Activated CD8-positive, alpha-beta memory T cell treated with anti-CD3 and anti-CD28 coated beads for 1 hour (primary cell): ENCODE measurements at places on chromosomes 5 and 9.

- DNase-seq = no peak
These were observed 189.5 kb upstream of the PPP1R26 start for GRCh38 chr9:135290086-135290485.

DNA sequence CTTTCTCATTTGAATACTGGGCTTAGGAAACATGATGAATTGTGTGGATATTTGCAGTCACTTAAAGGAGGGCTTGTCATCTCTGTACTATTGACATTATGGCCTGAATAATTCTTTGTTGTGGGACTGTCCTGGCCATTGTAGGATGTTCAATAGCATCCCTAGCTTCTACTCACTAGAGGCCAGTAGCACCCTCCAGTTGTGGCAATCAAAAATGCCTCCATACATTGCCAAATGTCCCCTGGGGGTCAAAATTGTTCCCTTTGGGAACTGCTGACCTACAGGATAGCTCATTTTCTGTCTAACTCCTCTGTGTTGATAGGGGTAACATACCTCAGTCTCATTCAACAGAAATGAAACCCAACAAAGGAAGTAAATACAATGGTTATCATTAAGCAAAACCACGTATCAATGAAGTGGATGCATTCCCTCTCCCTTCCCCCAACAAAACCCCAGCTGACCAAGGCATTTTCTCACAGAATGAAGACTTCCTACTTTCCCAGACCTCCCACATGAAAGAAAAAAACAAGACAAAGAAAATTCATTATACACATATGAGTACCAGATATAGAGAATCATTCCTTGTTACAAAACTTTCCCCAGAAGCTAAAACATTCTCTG is 18.1 kb downstream of the FYB1 start:
- no peak for DNase-seq

GRCh38 chr5:150224483-150225027 is 34.7 kb downstream of the SLC6A7 start:
- no peak for DNase-seq

DNA sequence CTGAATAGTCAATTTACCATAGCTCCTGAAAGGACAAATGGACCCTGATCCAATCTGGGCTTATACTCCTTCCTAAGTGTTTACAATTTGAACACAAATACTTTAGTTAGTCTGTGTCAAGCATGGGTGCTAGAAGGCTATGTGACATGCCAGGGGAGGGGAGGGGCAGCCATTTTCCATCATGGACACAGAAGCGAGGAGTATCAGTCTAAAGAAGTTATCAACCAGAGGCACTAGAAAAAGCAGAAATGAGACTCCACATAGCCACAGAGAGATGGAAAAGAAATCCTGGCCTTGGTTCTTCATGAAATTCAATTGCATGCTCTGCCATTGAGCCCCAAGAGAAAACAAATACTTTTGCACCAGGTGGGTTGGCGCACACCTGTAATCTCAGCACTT is 61.8 kb downstream of the NR6A1 start:
- DNase-seq = no peak

DNA sequence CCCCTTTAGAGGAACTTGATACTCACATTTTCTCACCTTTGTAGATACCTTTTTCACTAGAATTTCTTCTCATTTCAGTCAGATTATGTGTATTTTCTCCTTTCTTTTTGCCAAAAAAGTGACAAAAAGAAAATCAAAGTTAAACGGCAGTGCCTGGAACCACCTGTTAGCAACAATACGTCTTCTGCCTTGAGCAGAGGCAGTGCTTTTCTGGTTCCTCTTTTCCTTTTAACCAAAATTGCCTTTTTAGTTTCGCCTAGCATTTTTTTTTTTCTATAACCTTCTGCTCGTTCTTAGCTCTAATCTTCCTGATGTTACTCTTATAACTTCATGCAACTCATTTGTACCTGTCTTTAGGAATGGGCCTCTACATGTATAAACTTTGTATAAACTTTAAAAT is 26.1 kb downstream of the SMIM32 start:
- no peak for DNase-seq

DNA sequence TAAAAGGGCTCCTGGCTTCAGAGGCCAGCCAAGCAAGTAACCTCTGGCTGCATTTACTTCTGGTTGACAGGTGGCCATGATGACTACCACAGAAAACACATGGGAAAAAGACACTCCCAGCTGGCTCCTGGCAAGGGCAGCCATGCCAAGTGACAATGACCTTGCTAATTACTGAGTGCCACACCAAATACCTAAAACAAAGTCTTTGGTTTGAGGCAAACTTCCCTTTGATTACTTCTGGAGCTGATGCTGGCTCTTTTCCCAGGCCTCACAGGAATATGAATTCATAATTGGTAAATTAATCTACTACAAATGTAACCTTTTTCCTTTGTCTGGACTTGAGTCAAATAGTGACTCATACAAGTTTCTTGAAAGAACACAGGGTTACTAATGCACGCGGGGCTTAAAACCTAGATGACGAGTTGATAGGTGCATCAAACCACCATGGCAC is 61.0 kb downstream of the LPAR1 start:
- no peak for DNase-seq

- DNase-seq = no peak
These were observed 19.6 kb downstream of the CRB2 start for GRCh38 chr9:123375469-123376132.

DNA sequence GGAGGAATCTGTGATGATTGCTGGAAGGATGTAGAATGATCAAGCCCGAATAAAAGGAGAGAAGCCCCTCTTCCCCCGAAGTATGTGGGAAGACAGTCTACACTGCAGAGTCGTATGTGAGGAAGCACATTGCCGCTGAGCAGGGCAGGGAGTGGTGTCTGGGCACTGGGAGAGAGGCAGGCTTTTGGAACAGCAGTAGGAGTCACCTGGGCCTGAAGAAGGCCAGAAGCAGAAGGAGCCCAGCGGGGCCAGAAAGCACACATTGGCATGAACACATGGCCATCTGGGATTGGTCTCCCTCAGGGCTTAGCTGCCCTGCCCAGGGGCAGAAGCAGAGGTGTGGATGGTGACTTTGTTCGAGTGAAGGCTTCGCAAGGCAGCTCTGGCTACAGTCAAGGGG is 162.8 kb downstream of the ERCC6L2 start:
- no peak for DNase-seq

GRCh38 chr5:126398791-126399190 is 24.4 kb upstream of the GRAMD2B start:
- no peak for DNase-seq

DNA sequence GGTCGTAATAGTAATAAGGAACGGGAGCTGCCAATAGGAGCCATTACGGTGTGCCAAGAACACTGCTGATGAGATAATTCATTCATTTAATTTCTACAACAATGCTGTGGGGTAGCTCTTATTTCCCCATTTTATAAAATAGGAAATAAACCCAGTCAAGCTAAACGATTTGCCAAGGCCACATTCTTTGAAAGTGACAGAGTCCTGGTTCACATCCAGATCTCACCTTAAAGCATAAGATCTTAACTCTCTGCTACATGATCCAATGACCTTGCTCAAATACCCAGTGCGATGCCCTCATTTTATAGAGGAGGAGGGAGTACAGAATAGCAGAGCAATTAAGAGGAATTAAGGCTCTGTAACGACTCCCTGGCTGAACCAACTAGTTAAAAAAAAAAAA is 5.0 kb downstream of the PDE6A start:
- DNase-seq = no peak

GRCh38 chr9:88266416-88266815 is 121.8 kb upstream of the SPIN1 start:
- DNase-seq = no peak

DNA sequence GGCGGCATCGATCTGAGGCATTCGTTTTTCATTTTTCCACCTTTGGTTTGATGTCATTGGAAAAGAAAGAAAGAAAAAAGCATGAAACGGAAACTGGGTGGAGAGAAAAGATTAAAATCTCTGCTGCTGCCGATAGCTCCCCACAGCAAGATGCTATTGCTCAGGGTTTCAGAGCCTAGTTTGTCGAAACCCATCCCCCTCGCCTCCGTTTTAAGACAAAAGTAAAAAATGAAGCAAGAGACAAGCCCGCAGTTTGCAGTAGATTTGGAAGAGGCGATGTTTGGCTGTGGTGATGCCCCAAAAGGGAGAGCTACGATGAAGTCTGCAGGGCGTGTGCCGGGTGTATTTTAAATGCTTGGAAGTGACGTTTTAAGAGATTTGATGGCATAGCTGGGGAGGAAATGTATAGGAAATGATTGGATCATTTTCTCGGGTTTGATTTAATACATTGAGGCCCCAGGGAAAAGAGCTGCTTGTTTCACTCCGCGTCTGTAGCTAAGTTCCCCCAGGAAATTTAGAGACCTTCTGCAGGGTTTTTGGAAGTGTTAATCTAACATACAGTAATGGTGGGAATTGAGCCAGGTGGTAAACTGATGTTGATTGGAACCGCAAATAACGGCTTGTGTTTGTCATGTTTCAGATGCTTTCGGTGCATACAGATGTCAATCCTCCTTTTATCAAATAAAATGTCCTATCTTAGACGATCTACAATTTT is 909 bp downstream of the NDFIP1 start:
- no peak for DNase-seq

DNA sequence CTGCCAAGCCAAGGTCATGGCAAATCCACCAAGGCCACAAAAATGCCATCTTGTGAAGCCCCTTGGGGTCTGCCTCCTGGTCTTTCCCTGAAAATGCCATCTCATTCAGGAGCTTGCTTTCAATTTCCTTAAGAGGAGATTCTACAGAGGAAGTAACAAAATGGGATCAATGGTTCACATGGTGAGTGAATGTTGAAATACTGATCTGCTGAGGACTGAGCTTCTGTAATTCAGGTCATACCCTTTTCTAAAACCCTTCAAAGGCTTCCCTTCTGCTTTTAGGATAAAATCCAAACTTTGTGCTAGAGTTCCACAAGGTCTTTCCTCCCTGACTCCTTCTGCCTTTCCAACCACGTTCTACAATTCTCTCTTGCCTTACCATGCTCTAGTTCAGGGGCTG is 24.7 kb upstream of the NR3C1 start:
- DNase-seq = no peak

DNA sequence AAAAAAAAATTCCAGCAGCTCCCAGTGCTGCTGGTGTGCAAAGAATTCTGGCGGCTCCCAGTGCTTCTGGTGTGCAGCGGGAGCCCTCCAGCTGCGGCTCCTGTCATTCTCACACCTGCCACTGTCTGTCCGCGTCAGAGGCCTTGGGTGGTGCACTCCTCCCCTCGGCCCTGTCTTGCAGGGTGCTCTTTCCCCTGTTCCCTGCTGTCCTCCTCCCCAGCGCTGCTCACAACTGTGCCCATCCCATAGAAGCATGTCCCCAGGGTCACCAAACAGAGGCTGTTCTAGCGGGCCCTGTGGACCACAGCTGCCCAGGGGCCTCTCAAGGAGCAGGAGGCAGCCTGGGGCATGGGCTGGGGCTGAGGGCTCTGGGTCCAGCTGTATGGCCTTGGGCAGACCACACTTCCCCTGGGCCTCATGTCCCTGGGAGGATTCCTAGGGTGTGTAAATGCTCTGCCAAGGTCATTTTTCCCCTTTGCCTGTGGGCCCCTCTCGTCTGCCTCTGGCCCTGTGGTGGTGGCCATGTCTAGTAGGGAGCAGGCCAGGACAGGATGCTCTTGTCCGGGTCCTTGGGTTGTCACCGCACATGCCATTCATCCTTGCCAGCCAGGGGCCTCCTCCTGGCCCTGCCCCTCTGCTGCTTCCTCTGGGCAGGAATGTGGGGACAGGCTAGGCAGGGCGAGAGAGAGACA is 68.2 kb downstream of the PHF2 start:
- DNase-seq = no peak

- DNase-seq = no peak
These were observed 135.2 kb downstream of the GNA14 start for GRCh38 chr9:77512876-77513275.

DNA sequence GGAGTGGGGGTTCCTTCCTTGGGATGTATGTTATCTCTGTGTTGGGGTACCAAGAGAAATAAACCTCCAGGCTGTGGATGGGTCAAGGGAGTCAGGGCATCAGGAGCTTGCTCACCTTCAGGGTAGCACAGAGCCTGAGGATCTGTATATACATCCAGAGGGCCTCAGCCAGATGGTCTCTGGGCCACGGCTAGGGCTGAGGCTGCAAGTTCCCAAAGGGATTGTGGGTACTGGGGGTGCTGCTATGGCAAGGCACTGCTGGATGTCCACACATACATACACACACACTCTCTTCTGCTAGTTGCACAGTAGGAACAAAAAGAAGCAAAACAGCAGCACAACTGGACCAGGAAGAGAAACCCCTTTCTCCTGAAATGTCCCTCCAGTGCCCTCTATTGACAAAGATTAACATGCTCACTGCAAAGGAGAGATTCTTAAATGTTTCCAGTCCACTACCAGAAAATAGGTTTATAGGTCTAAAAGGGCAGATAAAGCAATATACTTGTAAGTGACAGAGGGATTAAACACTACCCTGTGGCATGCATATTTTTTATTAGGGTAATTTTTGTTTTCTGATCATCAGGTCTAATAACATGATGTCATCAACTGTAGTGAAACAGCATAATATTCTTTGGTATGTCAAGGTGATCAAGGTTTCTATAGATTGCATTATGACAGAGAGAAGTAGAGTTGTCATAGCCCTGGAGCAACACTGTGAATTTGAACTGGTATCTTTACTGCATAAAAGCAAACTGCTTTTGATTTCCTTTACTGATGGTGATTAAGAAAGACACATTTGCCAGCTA is 56.3 kb upstream of the KCNN2 start:
- DNase-seq = no peak

DNA sequence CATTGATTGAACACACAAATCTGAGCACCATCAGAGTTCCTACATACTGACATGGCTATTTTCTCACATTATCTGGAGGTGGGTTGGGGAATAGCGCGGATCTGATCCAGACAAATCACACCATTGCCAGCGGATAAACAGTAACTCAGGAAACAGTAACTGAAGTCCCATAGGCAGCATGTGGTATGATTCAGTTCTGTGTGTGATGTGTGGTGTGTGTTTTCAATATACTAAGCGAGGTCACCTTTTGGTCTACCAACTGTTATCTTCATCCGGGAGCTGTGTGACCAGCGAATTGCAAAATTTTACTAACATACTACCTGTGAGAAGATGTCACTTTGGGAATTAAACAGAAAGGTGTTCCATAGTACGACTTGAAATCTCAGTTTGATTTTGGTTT is 50.1 kb downstream of the PKD2L2 start:
- no peak for DNase-seq

GRCh38 chr9:124795881-124796431 is 19.0 kb downstream of the OLFML2A start:
- no peak for DNase-seq

- DNase-seq = no peak
These were observed 962 bp upstream of the TXN start for GRCh38 chr9:110257097-110257841.

- no peak for DNase-seq
These were observed 170.4 kb downstream of the ARRDC3 start for GRCh38 chr5:91212714-91213092.

- no peak for DNase-seq
These were observed 16.4 kb upstream of the SPINK6 start for GRCh38 chr5:148186248-148187003.

- DNase-seq = no peak
These were observed 227.2 kb upstream of the ZNF608 start for GRCh38 chr5:124973661-124974060.

GRCh38 chr5:110909415-110909814 is 162.1 kb upstream of the TSLP start:
- DNase-seq = no peak
